SHP77 (cell line): ENCODE measurements at places on chromosomes 16 and 17.

DNA sequence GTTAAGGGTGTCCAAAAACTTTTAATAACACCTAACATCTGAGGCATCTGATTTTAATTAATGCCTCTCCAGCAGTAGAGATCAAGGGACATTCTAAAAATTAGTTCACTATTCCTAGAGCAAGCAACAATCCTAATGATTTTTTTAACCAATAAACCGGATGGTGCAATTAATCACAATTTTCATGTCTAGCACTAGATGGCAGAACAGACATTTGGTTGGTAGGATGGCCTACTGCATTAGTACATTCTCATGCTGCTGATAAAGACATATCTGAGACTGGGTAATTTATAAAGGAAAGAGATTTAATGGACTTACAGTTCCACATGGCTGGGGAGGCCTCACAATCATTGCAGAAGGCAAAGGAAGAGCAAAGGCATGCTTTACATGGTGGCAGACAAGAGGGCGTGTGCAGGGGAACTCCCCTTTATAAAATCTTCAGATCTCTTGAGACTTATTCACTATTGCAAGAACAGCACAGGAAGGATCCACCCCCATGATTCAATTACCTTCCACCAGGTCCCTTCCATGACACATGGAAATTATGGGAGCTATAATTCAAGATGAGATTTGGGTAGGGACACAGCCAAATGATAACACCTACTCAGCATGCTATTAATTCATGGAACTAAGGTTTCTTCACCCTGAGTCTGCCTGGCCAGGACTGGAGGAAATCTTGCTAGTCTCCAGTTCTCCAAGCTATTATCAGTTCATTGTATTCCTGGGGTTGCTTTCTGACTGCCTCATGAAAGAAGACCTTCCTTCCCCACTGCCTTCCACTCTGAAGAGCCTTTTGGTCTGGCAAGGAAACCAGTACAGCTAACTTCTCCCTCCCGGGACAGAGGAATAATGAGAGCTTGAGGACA lies 24.8 kb downstream of the HS3ST3A1 start:
- no peak for DNase-seq

DNA sequence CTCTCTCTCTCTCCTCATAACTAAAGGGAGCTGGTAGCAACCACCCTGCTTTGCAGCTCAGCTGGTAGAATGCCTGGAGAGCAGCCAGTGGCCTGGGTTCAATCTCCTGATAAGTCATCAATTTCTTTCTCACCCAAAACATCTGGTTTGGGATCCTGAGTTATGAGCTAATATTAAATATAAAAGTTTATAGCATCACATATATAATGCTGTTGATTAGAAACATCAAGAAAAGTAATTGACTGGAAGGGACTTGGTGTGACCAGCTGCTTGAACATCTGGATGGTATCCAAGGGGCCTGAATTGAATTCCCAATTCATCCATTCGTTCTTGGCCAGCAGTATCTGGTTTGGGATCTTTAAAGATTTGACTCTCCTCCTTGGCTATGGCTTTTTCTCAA lies 12.2 kb upstream of the ELAC2 start:
- DNase-seq = no peak

- DNase-seq = no peak
Observed at GRCh38 chr16:85158743-85159178, 46.5 kb upstream of the CIBAR2 start.

- DNase-seq = no peak
Observed at GRCh38 chr17:4822835-4823234, 10.3 kb upstream of the MINK1 start.

- DNase-seq = no peak
Observed at GRCh38 chr17:36523113-36523512, 11.6 kb downstream of the MYO19 start.

GRCh38 chr16:2019518-2019920 lies at the start of gene NPW:
NPW (plus strand) TSS chr16:2019785.
- DNase-seq = no peak

DNA sequence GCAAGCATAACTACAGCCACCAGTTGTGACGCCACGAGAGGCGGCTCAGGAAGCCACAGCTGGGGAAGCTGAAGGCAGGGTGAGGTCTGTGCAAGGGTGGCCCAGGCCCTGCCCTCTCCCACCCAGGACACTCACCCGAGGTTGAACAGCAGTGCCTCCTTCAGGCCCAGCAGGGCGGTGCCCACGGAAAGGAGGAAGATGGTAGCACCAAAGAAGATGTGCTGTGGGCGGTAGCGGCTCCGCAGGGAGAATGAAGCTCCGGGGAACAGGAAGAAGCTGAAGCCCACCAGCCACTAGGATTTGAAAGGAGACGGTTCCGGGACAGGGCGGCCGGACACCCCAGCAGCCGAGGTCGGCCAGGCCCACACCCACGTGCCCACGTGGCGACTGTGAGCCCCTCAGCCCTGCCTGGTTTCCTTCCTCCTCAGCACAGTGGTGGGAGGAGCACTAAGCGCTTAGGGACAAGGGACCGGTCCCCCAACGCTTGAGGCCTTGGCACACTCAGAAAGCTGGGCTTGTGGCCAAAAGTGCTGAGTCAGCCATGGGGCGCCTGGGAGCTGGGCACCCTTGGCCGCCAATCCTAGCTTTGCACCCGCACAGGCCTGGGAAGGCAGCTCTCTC lies 11.0 kb downstream of the CYB561 start:
- DNase-seq = no peak

DNA sequence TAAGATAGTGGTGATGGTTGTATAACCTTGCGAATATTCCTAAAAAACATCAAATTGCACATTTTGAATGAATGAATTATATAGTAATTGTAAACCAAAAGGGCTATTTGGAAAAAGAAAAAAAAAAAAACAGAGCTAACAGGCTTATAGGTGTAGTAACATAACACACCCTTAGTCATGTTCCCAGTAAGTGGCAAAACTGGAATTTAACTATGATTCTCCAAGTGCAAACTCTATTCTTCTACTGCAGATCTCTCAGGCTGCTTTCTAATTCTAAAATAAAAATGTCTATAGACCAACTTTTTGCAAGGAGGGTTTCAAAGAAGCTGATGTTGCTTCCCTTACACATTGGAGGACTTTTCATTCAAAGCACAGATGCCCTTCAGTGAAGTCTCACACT lies 293.2 kb upstream of the MON1B start:
- no peak for DNase-seq

DNA sequence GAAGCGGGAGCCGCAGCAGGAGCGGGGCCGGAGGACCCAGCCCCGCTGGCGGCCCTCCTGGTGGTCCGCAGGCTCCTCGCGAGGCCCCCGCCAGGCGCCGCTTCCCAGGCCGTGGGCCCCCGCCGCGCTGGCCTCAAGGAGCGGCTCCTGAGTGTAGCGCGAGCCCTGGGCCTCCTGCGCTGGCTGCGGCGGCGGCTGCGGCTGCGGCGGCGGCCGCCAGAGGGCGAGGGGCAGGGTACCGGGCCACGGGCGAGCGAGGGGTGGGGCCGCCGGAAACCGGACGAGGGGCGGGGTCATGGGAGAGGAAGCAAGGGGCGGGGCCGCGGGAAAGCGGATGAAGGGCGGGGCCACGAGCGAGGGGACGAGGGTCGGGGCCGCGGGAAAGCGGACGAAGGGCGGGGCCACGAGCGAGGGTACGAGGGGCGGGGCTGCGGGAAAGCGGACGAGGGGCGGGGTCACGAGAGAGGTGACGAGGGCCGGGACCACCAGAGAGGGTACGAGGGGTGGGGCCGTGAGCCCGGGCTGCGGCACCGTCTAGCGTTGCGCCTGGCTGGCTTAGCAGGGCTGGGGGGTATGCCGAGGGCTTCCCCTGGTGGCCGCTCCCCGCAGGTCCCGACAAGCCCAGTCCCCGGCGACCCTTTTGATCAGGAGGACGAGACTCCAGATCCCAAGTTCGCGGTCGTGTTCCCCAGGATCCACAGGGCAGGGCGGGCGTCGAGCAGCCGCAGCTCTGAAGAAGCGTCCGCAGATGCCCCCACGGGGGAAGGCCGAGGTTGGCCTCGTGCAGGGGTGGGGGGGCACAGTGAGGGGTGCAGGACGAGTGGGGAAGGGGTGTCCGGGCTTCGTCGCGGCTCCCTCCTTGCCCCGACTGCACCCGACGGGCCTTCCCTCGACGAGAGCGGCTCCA lies 1.7 kb downstream of the MYO15B start:
- peak; percentile 91 for DNase-seq

DNA sequence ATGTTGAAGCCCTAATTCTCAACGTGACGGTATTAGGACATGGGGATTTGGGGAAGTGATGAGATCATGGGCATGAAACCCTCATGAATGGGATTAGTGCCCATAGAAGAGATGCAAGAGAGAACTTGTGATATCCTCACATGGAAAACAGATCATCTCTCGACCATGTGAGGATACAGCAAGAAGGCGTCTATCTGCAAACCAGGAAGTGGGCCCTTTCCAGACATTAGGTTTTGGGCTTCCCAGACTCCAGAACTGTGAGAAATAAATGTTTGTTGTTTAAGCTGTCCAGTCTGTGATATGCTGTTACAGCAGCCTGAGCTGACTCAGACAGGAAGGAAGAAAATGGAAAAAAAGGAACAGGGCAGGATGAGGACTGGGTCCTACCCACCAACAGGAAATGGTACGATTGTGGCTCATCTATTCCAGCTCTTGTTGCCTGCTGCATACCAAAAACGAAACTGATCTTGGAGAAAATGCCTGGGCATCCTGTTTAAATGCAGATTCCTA lies 21.9 kb upstream of the SSTR2 start:
- no peak for DNase-seq

- no peak for DNase-seq
Observed at GRCh38 chr17:39602533-39603303, 5.0 kb downstream of the NEUROD2 start.

DNA sequence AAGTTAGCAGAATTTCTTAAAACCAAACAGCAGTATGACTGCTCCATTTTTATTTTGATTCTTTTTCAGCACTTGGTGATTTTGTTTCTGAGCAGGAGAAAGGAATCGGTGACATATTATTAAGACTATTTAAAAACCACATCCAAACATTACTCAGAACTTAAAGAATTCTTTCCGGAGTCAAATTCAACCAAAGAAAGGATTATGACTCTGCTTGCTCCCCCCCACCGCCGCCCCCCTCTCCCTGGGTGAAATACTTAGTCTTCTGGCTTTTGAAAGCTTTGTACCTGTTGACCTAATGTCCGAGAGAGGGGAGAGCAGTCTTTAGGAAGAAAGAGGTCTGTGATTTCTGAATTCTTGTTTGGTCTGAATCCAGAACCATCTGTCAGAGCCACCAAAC lies 17.9 kb upstream of the COL1A1 start:
- DNase-seq = no peak

- no peak for DNase-seq
Observed at GRCh38 chr16:80085606-80086005, 455.2 kb upstream of the DYNLRB2 start.

GRCh38 chr16:17350207-17350606 lies 120.6 kb downstream of the XYLT1 start:
- no peak for DNase-seq

DNA sequence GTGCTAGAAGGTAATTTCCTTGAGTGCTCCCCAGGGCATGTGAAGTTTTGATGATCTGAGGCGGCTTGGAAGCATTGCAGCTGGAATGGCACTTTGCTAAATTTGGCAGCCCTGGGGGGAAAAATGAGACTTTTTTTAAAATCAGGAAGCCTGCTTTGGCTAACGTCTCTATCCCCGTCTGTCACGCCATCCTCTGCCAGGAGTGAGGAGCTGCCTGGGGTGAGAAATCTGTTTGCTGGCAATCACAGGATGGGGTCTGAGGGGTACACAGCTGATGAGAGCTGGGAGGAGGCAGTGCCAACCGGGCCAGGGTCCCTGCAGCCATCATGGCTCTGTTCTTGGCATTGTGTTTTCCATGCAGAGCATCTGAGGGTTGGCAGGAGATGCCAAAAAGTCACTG lies 2.0 kb downstream of the ABCC12 start:
- no peak for DNase-seq

DNA sequence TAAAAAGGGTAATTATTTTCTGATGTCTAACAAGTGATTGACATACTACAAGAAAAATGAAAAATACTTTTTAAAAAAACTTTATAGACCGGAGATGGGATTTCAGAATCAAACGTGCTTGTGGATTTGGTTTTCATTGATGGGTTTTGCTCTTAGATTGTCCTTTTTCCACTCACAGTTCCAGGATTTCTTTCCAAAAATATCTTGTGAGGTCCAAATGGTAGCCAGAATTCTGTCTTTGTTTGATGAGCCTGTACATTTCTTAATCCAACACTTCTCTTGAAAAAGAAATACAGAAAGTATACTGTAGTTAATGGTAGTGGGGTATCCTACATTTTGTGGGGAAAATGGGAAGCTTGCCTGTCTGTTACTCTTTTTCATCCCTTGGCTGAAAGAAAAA lies 329.3 kb downstream of the KCNJ2 start:
- no peak for DNase-seq

- DNase-seq = no peak
Observed at GRCh38 chr17:46925185-46925868, 2.4 kb downstream of the GOSR2 start.

DNA sequence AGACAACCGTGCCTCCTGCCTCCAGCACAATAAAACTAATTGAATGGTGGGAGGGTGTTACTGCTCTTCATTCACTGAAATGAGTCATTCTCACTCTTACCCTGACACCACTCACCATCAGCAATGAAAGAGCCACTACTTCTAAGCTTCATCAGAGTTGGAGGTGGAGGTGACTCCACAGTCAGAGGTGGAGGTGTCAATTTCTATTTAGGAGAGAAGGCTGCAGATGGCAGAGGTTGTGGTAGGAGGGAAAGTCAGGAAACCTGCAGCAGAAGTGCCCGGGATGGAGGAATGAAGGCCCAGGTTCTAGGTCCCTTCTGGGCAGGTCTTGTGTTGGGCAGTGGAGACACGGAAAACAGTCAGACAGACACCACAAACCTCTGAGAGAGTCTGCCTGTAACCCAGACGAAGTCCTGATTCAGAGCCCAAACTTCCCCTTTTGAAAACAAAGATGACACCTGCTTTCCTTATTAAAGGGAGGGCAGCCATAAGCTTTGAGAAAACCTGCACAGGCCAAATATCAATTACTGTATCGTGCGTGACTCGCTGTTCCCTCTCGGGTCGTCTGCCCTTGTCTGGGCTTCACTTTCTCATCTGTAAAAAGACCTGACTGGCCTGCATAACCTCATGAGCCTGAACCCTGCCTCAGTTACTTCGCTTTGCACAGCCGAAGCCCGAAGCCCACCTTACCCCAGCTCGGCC lies 668 bp downstream of the ATPAF2 start:
- no peak for DNase-seq

DNA sequence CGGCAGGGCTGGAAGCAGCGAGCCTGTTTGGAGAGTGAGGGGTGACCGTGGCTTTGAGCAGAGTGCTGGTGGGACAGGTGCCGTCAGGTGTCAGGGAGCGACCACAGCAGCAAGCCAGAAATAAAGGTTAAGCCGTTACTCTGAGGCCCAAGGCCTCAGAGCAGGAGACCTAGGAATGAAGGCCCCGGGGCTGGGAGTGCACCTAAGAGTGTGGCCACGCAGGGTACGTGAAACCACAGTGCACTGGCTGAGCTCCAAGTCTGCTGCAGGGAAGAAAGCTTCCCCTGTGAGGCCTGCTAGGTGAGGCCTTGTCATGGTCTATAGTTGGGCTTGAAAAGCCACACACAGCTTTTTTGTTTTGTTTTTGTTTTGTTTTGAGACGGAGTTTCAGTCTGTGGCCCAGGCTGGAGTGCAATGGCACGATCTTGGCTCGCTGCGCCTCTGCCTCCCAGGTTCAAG lies 8.7 kb downstream of the CLUAP1 start:
- DNase-seq = no peak
